Dorsolateral prefrontal cortex (tissue), 122 donors: ENCODE measurements at places on chromosomes 12 and 14.

DNA sequence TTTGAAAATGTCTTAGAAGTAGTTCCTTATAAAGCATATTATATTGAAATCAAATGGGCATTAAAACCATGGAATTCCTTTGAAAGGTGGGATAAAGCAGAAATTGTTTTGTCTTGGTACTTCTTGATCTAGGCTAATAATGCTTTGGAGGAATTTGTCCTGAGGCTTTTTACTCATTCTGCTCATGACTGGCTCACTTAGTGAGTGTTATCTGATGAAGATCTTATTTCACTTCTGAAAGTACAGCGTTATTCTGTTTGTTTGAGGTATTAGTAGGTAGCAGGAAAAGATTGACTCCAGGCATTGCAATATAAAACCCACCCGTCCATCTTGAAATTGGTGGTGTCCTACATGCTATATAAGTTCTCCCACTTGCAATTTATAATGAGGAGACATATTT is 5.5 kb downstream of the C12orf71 start:
- DNase-seq, result no peak

DNA sequence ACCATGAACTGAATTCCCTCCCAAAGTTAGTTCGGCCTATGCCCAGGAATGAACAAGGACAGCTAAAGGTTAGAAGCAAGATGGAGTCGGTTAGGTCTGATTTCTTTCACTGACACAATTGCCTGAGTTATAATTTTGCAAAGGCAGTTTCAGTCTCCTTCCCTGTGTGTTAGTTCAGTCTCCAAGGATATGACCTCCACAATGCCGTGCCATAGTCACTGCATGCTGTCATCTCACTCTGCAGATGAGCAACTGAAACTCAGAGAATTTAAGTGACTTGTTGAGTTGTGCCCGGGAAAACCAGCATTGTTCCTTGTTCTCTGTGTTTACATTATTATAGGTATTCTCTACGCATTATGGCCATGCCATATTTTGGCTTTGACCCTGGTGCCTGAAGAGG is 10.1 kb upstream of the SERPINA1 start:
- DNase-seq, result no peak

GRCh38 chr12:8590842-8591545 is 21.7 kb downstream of the AICDA start:
- DNase-seq, result no peak

- no peak for DNase-seq
These were observed 3.2 kb downstream of the GPR132 start for GRCh38 chr14:105062048-105062433.

GRCh38 chr12:21638054-21638891 is 19.4 kb downstream of the LDHB start:
- DNase-seq, result no peak

- no peak for DNase-seq
These were observed 82.8 kb downstream of the SLC25A47 start for GRCh38 chr14:100405760-100406455.

GRCh38 chr12:87317302-87317701 is 711.9 kb downstream of the C12orf50 start:
- DNase-seq, result no peak

DNA sequence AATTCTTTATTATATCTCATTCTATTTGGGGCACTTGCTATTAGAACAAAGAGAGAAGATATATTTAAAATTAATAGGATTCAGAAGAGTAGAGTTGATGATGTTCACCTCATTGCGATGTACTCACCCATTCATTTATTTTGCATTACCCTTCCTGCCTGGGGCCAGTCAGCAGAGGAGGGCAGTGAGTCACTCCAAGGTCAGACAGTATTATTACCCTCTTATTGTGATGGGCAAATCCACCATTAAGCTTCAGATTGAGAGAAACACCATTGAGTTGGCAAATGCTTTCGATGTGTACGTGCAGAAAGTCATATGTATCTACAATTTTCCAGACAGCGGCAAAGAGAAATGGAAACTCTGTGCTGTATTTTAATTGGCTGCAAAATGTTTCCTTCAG is 134.2 kb downstream of the BICD1 start:
- DNase-seq, result no peak

GRCh38 chr12:42935756-42936155 is 346.2 kb upstream of the PRICKLE1 start:
- no peak for DNase-seq

DNA sequence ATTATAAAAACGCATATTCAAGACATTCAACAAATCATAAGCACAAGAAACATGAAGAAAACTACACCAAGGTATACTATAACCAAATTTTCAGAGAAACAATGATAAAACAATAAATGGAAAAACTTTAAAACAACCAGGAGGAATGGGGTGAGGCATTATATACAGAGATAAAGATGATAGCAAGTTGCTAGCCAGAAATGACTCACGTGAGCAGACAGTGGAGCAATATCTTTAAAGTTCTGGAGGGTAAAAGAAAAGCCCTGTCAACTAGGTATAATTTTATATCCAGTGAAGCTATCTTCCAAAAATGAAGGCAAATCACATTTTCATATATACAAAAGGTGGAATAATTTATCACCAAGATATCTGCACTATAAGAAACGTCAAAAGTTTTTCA is 97.8 kb upstream of the PCED1B start:
- no peak for DNase-seq

DNA sequence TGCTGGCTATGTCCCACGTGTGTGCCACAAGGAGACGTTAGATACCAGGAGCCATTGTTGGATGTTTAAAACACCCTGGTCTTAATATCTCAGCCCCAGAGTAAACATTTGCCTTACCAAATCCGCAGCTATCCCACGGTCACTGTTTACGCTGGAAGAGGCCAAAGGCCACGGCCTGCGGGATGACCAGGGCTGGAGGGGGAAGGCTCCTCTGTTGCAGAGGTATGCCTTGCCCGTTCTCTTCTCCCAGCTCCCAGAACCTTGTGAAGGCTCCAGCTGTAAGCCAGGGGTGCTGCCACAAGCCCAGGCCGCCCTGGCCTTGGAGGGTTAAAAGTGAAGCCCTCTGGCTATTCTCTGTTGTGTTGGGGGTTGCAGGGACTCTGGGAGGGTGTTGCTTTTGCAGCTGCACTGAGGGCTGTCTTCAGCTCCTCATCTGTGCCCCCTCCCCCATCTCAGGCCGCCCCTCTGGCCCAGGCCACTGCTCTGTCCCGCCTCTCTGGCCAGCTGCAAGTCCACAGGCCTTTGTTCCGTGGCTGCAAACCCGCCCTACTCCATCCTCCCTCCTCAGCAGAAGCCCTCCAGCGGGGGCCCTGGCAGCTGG is 2.5 kb downstream of the PLEKHG3 start:
- DNase-seq, result peak; percentile 90

GRCh38 chr14:92203116-92203515 is 81.3 kb downstream of the CPSF2 start:
- no peak for DNase-seq

GRCh38 chr12:74619884-74620283 is 82.2 kb downstream of the ATXN7L3B start:
- no peak for DNase-seq

DNA sequence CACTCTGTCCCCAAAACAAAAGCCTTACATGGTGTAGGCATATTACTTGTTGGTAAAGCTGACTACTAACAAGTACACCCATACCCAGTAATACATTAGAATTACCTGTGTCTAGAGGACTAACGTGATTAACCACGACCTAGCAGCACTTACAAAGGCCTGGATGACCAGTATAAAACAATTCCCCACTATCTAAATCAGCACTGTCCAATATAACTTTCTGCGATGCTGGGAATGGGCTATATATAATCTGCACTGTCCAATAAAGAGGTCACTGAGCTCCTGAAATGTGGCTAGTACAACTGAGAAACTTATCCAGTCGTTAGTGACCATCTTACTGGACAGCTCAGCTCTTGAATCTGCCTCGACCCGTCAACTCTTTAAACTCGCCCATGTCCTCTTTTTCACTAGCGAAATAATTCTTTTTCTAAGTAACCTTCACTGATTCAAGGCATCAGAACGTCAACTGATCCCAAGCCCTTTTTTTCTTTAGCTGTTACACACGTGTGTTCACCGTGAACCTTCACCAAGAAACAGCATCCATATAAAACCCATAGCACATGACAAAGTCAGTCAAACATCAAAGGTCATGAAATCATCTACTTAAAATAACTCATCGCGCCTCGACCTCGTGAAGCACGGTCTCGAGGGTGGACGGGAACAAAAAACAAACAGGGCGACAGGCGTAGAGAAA is 905 bp upstream of the CIPC start:
- no peak for DNase-seq
